ENCODE measurements at places on chromosomes 6 and 20.

DNA sequence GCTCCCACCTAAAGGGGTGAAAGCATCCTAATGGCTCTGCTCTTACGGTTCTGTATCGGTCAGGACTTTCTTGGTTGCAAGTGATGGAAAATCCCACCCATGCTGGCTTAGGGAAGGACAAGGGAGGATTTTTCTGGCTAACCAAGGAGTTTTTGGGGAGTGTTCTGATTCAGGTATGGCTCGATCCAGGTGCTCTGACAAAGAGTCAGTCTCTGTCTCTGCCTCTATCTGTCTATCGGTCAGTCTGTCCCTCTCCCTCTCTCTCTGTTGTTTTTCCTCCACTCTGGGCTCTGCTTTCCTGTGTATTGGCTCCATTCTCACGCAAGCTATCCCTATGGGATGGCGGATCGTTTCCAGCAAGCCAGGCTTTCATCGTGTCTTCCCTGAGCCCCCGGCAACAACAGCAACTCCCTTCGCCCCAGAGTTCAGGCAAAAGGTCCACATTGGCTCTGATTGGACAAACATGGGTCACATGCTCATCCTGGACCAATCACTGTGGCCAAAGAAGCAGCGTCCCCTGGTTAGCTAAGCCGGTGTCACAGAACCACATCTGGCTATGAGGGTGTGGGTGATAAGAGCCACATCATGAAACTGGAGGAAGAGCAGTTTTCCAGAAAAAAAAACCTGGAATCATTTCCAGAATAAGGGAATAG is 160.3 kb downstream of the BMP7 start:
- no peak for DNase-seq

DNA sequence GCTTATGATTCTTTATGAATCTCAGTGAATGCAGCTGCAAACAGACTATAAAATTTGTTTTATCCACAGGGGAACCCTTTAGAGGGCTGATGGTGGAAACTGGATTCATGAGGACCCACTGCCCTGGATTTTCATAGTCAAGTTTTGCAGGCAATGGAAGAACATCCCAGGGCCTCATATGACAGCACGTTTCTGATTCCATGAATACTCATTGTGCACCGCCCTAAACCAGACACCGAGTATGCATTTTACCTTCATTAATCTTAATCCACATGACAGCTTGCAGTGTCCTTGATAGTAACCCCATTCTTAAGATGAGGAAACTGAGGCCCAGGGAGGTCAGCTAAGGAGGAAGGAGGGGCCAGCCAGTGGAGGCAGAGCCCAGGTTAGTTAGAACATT is 270.4 kb downstream of the PREX1 start:
- DNase-seq, result no peak

GRCh38 chr20:41894255-41894963 is 276.2 kb upstream of the CHD6 start:
- no peak for DNase-seq

- DNase-seq, result no peak
These were observed 51.1 kb downstream of the MMS22L start for GRCh38 chr6:97231911-97232310.

- DNase-seq, result no peak
These were observed 86.6 kb downstream of the ECT2L start for GRCh38 chr6:138882369-138883017.

DNA sequence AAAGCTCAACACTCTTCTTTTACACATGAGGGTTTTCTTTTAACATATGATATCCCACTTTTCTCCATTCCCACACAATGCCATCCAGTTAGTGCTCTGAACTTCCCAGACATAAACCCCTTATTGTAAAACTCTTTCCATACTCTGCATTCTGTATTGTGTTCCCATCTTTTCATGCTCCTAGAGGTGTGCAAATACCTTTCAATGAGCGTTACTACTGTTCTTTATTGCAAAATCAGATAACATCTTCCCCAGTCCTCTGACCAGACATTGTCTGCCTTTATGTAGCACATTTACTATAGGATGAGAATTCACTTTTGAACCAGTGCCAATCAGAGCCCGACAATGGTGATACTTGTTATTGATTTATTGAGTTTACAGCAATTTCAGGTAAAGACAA is 296.2 kb downstream of the GRIK2 start:
- DNase-seq, result no peak

DNA sequence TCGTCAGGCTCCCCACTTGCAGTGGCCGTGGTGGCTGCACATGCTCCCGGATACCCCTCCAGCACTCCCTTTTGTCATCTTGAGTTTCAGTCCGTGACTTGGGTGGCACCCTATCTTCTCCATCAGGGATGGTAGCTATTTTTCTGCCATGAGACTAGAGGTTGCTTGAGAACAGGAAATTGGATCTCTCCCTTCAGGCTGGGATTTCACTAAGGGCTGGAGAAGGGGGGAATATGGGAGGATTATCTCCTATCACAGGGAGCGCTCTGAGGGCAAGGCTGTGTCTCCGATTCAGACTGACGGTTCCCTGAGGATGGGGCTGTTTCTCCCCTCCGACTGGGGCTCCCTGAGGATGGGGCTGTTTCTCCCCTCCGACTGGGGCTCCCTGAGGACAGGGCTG is 123.1 kb downstream of the MRPL14 start:
- no peak for DNase-seq

- DNase-seq, result no peak
These were observed 174.9 kb upstream of the PRND start for GRCh38 chr20:4546786-4547185.

DNA sequence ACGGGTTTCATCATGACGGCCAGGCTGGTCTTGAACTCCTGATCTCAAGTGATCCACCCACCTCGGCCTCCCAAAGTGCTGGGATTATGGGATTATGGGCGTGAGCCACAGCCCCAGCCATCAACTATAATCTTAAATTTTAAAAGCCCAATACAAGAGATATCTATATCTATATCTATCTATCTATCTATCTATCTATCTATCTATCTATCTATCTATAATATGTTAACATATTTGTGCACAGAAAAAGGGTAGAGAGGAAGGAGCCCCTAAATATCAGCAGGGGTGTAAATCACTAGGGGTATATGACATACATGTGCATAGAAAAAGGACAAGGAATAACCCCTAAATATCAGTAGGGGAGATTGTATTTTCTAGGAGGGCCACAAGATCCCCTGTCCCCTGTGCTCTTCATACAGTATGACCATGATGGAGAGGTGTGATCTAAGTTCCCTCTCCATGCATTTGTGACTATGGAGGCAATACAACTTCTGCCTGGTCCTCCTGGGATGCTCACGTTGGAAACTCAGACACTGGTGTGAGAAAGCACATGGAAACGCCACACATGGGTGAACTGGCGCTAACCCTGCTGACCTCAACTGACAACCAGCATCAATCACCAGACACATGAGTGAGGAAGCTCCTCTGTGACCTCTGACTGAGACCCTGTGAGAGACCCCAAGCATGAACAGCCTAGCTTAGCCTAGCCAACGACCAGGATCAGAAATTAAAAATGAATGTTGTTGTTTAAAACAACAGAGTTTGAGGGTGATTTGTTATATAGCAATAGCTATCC is 1.2 kb upstream of the SPATS1 start:
- DNase-seq, result no peak

GRCh38 chr20:51583073-51583472 is 40.6 kb upstream of the NFATC2 start:
- DNase-seq, result no peak

DNA sequence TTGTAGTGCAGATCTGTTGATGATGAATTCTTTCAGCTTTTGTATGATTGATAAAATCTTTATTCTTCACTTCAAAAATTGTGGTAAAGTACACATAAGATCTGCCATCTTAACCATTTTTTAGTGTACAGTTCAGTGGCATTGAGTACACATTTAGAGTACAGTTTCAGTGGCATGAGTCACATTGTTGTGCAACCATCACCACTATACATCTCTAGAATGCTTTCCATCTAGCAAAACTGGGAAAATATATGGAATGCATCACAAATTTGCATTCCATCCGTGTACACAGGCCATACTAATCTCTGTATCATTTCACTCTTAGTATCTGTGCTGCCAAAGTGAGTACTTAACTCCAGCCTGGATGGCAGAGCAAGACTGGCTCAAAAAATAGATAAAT is 28.7 kb downstream of the SIRPD start:
- no peak for DNase-seq

DNA sequence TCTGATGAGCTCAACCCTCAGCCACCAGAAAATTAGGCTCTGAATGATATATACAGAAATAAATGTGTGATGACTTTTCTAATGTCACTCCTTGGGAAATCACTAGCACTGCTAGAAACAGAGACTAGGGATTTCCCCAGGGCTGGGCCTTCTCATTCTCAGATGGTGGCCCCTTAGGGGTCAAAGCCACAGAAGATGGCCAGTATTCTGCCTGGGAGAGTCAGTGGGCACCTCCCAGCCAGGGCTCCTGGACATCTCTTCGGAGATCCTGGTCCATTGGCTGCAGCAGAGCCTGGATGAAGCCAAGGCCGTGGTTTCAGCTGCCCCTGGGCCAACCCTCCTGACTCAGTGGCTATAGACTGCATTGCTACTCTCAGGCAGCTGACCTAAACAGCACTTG is 276.9 kb upstream of the SUPT3H start:
- no peak for DNase-seq

- DNase-seq, result no peak
These were observed 91.9 kb upstream of the HSF2 start for GRCh38 chr6:122307577-122307976.

GRCh38 chr20:47792021-47792618 is 6.8 kb upstream of the SULF2 start:
- no peak for DNase-seq

- no peak for DNase-seq
These were observed 1.1 kb downstream of the TPX2 start for GRCh38 chr20:31740208-31740607.

GRCh38 chr6:75813476-75814250 is 64.6 kb downstream of the MYO6 start:
- DNase-seq, result no peak

GRCh38 chr6:136420853-136421252 is 129.4 kb downstream of the MAP7 start:
- DNase-seq, result no peak

- DNase-seq, result no peak
These were observed 12.9 kb upstream of the GCM1 start for GRCh38 chr6:53161481-53162009.

DNA sequence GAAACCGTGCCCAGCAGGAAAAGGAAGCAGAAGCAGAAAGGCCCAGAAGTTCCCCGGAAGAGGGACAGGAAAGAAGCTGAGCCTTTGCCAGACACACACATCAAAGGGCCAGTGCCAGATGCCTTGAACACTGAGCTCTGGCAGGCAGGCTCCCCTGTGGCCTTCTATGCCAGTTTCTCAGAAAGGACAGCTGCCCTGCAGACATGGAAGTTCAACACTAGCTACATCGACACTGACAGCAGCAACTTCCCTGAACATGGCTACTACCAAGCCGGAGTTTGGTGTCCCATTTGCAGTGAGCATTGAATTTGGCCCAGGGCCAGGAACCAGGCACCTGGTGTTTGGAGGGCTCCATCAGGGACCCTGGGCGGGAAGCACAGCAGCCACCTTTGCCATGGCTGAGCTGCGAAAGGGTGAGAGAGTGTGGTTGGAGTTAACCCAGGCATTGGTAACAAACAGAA is 8.0 kb upstream of the RAET1E start:
- DNase-seq, result no peak

DNA sequence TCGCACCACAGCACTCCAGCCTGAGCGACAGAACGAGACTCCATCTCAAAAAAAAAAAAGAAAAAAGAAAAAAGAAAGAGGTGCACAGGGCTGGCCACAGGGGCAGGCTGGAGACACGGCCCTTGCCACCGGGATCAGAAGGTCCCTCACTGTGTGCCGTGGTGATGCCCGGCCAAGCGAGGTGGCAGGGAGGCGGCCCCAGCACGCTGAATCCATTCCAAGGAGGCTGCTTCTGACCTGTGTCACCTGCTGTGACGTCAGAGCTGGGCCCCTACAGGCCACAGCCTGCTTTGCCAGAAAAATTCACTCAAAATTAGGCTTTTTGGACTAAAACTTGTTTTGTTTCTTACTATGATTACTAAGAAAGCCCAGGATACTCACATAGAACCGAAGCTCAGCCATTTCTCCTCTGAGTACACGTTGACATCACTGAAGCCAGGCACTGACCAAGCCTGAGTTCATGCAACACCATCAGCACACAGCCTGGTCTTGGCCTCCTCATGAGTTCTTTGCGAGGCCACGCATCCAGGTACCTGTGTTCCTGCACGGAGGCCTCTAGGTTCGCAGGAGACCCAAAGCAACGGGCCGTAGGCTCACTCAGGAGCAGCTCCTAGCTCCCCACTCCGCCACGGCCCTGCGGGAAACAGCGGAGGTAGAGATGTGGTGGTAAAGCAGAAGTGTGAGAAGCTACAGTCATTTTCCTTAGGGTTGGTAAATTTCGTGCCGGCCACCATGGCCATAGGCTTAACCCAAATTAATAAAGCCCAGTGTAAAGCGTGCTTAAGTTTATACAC is 67.8 kb downstream of the THBS2 start:
- DNase-seq, result no peak

GRCh38 chr6:53239526-53239925 is 90.9 kb upstream of the GCM1 start:
- no peak for DNase-seq

- DNase-seq, result no peak
These were observed 16.9 kb downstream of the UCKL1 start for GRCh38 chr20:63939061-63939935.

GRCh38 chr20:33474097-33474873 is 15.6 kb upstream of the CBFA2T2 start:
- no peak for DNase-seq

GRCh38 chr20:53706008-53706465 is 112.4 kb upstream of the ZNF217 start:
- no peak for DNase-seq

DNA sequence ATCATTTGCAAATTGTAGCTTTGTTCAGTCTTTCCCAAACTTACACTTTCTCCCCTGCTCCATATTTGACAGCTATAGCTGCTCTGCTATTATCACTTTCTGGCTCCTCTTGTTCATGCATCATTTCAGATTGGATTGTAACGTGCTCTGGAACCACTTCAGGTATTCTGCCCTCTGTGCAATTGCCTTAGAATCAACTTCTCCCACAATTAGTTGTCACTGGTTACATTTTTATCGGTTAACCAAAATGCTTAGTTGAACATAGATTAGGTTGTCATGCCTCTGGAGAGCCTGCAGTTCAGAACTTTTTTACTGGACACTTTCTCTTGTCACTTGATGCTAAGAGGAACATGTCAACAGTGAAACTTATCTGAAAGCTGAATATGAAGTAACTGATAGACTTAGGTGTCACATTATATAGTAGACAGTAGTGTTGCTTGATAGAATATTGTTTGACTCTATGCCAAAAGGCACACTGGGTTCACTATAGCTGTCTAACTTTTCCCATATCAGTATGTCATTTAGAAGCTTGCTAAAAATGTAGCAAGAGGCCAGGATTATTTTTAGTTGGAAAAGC is 127.7 kb upstream of the PTPRK start:
- no peak for DNase-seq

GRCh38 chr20:36951979-36952738 is 651 bp upstream of the SAMHD1 start:
- DNase-seq, result no peak

DNA sequence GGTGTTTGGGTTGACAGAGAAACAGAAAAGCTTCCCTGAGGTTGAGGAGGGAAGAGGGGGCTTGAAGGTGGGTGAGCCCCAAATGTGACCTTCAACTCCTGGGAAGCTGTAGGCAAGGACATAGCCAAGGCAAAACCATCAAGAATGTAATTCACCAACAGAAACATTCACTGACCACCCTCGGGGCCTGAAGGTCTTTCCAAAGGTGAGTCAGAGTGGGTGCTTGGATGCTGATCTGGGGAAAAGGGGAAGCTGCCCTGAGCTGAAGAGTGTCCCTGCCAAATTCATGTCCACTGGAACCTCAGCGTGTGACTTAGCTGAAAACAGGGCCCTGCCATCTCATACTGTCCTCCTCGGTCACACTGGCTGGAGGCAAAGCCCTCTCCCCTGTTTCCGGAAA is 234.2 kb upstream of the SULF2 start:
- no peak for DNase-seq

Data from T-cell (primary cell).